Stimulated activated CD4-positive, alpha-beta T cell treated with anti-CD3 and anti-CD28 coated beads, Interleukin-1b, Interleukin-23, amount 100 ng/mL, for 1 hour (primary cell): ENCODE measurements at places on chromosomes 16 and 17.

- no peak for DNase-seq
Observed at GRCh38 chr16:14263011-14263410, 191.9 kb downstream of the MRTFB start.

DNA sequence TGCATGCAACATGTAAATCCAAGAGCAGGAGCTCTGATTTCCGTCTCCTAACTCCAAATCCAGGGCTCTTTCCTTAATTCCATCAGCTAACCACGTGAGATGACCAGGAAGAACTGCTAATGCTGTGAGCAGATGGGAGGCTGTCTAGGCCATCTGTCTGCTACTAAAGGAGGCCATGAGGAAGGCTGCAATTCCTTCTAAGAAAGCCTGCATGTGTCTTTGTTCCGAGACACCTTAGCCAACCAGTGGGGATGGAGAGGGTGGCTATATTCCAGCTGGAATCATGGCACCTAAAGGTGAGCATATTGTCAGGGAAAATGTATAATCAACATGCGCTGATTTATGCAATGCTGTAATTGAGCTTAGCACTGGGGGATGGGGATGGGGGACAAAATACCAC, 267.2 kb upstream of the CDH5 start:
- DNase-seq: no peak

- no peak for DNase-seq
Observed at GRCh38 chr16:55647798-55648197, 8.0 kb upstream of the SLC6A2 start.

DNA sequence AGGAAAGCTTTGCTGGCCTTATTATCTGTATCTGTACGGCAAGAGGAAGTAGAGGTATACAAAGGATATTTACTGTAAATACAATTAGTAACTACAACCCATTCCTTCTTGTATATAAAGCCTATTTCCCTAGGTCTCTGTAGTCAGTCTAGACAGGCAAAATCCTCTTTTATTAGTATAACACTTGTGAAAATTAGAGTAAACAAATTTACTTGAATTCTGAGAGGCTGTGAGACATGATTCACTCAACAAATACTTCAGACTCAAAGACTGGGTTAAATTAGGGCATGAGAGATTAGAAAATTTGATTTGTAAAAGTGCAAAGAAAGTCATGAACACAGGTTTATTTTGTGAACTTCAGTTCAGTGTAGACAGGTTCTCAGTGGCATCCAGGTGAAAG, 30.9 kb upstream of the CDH8 start:
- DNase-seq: no peak

GRCh38 chr17:38605841-38606645, at the start of gene SRCIN1:
SRCIN1 (minus strand) TSS chr17:38605952; CDS start chr17:38605705, 247 bp downstream.
- no peak for DNase-seq

DNA sequence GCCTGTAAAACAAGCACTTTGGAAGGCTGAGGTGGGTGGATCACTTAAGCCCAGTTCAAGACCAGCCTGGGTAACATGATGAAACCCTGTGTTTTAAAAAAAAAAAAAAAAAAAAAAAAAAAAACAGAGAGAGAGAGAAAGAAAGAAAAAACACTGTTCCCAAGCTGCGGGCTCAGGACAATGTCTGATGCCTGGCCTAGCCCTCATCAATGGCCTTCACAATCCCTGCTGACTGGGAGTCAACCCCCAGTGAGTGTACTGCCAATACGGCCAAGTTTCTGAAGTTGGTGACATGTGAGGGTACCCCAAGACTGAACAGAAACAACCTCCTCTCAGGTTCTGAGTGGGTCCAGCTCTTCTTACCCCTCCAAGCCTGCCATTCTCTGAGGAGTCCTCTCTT, 116.5 kb downstream of the ZNF778 start:
- no peak for DNase-seq

- no peak for DNase-seq
Observed at GRCh38 chr17:77096570-77097214, 44.1 kb upstream of the SEC14L1 start.

DNA sequence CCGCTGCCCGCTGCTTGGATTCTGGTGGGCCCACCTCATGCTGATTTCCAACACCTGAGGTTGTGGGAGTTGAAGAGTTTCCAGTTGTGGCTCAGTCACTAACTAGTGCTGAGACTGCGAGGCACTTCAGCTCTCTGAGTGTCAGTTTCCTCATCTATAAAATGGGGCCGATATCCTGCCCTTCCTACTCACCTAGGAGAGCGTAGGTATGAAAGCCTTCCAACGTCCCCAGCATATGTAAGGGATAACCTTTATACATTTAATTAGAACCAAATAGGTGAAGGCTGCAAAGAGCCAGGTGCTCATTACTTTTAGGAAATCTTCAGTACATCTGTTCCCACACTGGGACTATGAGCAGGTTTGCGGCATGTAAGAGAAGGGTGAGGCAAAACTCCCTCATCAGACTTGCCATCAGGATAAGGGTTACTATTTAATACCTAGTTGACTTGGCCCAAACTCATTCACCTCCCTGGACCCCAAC, 782 bp upstream of the KIF18B start:
- DNase-seq: no peak

DNA sequence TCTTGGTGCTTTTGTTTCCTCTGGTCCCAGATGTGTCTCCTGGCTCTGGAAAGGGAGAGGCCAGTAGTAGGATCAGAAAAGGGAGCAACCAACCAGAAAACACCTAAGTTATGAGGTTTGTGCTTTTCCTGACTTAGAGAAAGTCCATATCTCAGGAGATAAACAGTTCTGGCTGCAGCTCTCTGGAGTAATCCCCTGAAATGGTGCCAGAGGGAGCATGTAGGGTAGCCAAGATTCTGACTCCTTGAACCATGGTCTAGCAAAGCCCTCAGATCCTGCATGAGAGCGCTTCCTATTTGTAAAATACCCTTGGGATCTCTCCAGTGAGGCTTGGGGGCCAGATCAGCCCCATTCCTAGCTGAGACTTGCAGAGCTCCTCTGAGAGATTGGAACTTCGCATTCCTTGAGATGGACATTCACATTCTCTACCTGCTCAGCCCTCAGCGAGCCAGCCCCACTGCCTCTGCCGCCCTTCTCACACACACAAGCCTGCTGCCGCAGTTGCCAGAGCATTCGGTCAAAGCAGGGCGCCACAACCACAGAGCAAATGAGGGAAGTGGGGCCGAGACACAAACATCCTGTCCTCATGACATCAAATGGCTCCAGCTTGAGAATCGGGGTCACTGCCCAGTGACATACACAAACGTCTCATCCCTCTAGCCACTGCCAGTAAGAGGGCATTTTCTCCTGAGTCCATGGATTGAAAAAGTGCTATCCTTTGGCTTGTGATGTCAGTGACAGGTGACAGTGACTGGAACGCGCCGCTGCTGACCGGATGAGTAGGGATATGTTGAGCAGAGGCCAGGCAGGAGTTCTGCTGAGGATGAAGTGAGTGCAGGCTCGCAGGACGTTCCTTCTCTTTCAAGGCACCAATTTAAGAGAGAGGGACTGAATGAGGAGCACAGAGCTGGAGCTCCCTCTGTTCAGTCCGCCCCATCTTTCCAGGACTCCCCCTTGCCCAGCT, 5.0 kb downstream of the ABHD15 start:
- DNase-seq: no peak

- DNase-seq: no peak
Observed at GRCh38 chr17:27356091-27356705, 62.3 kb downstream of the WSB1 start.

DNA sequence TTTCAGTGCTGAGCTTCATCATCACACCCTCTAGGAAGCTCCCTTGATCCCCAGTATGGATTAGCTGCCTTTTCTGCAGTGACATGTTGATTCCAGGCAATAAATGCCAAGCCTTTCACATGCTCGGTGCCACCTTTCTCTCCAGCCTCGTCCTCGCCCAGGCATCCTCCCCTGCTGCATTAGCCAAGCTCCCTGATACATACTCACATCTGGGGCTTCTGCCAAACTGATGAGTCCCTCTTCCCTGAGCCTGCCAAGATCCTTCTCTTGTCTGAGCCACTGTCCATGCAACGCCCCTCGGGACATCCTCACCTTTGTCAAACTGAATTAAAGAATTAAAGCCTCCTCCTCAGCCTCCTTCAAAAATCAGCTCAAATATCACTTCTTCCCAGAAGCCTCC, 538.5 kb upstream of the CDH11 start:
- DNase-seq: no peak

DNA sequence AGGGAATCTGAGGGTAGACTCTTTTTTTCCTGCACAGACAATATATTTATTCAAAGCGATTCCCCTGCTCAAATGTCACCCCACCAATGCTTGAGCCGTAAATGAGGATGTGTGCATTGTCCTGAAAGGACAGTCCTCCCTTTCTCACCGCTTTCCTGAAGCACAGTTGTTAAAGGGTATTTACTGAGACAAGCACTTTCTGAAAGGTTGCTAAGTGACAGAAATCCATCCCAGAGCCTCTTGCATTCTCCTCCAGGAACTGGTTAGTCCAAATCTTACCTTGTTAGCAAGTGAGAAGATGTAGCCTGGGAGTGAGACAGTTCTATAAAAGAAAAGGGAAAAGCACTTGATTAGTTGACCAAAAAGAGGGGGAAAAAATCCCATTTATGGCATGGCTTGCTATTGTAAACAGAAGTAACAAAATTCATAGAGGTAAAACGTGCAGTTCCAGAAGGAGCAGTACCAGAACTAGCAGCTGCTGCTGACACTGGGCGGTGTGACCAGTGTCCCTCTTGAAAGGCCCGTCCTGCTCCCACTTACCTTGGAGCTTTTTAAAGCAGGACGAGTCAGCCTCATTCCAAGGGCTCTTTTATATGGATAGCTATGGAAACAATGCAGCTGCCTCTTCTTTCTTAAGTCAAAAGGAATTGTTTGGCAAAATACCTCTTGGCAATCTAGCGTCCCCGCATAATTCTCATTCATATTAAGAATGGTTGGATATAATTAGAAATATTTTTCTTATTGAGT, at the start of gene MYH2:
TSS of gene MYH2 (minus strand) at position 563 of the 747 bp plus-strand sequence. CDS start 1,738 bp downstream, outside the sequence.
- DNase-seq: no peak

DNA sequence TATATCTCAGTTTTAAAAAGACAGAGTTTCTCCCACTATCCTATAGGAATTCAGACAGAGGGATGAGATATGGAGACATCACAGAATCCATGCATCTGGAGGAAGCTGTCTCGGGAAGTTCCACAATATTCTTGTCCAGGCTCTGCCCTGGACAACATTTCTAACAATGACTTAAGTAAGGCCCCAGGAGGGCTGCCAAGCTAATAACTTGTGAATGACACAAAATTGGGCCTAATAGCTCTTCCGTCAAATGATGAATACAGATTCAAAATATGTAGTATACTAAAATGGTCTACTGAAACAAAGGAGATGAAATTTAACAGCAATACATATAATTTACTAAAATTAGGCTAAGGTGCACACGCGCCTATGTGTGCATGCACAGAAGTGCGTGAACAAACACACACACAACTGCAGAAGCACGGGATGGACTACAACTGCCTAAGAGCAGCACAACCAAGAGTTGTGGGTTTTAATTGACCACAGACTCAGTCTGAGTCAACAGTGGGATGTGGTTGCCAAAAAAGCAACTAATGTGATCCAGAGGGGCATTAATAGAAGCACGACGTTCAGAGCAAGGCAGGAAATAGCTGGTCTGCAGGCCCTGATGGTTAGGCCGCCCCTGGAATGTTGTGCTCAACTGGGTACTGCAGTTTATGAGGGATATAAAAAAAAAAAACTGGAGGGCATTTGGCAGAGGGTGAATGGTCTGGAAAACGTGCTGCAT, 26.3 kb upstream of the HS3ST2 start:
- no peak for DNase-seq

DNA sequence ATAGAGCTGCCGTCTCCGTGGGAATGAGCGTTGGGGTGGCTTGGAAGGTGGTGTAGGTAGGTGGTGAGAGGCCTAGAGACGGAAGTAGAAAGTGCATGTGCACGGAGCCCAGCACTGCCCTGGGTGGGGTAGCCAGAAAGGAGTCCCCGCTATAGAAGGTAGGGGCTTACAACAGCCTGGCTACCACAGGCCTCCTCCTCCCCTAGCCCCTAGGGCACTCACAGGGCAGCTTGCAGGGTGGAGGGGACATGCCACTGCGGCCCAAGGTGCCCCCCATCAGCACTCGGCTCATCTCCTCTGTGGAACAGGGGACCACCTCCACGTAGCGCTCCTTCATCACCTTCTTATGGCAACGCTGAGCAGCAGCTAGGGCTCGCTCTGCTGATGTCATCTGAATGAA, 5.0 kb downstream of the ESRP2 start:
- DNase-seq: no peak

DNA sequence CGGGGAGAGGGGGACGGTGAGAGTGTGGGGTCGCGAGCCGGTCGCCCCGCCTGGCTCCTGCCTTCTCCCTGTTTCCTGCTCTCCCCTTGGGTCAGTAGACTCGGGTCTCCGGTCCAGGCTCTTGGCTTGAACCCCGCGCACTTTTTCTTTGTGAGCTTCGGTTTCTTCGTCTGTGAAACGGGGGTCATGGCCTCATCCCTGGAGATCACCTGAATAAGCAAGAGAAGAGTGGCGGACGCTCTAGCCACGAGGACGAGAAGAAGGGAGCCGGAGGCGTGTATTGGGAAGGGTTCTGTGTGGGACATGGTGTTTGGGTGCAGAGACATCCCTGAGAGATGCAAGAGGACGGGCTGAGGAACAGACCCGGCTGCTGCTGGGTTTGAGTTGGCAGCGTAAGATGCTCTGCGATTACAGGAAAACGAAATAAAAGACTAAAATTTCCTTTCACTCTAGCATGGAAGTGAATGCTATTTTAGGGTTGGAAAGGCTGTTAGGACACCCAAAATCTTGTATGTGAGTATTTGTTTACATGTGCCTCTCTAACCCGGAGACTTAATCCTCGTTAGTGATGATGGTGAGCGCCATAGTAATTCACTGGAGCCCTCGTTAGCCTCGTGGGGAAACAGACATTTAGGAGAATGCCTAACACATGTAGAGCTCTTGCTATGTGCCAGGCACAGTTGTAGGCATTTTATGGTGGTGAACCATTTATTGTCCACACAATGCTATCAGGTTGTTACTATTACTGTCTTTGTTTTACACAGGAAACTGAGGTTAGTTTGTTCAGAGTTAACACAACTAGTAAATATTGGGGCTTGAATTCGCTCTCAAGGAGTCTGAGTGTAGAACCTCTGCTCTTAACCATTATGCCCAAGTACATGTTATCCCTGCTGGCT, 646 bp downstream of the KIF22 start:
- no peak for DNase-seq

- no peak for DNase-seq
Observed at GRCh38 chr17:81553616-81554181, 1.5 kb upstream of the FAAP100 start.
